ENCODE measurements at places on chromosomes 1 and 21.

DNA sequence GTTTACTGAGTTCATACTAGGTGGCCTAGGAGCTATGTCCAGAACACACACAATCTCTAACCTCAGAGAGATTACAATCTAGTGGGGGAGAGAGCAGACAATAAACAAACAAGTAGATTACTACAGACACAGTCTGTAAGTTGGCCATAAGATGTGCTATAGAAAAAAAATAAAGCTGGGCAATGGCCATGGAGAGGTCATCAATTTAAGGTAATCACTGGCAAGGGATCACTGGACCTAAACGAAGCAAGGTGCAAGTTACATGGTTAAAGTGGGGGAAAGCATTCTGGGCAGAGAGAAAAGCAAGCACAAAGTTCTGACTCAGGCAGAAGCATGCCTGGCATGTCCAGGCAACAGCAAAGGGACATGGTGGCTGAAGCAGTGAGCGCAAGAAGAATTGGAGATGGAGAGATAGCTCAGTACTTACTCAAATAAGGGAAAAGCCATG is 147.0 kb downstream of the RERE start:
- DNase-seq, result no peak
- H3K27me3 ChIP-seq, result no peaks in the 10 kb centered on the region
- peaks cover 47% of the 10 kb centered on the region for H3K4me1 ChIP-seq

- peak overlapping the region; percentile 57 for H3K27ac ChIP-seq
- no peak overlapping the region for H3K4me3 ChIP-seq
- no peaks in the 10 kb centered on the region for H3K36me3 ChIP-seq
- no peak for DNase-seq
Observed at GRCh38 chr1:66403007-66403731, 130.8 kb upstream of the SGIP1 start.

DNA sequence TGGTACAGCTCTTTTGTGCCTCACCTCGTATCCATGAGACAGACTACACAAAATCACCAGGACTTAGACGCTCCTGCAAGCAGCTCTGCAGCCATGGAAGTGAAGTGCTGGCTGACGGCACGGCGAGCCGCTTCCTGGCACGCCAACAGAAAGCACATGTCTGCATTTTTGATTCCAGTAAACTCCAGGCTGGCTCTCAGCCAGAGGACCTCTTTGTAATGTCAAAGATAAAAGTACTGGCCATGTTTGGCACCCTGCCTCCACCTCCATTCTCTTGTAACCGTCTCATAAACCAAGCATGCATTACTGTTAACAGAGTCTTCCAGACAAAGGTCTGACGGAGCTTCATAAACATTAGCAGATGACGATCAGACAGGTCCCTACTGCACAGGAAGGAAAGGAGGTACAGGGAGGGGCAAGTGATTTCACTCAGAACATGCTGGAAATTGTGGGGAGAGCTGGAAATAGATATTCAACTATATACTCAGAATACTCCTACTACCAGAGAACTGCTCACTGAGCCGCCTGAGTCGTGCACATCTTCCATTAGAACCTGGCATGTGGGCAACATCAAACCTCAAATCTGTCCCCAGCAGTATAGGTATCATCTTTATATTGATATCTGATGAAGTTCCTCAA is 632.0 kb downstream of the SMYD3 start:
- no peak overlapping the region for H3K27ac ChIP-seq
- no peaks in the 10 kb centered on the region for H3K27me3 ChIP-seq
- H3K4me3 ChIP-seq, result no peak overlapping the region
- DNase-seq, result peak; percentile 89
- H3K36me3 ChIP-seq, result no peaks in the 10 kb centered on the region
- H3K4me1 ChIP-seq, result peaks cover 20% of the 10 kb centered on the region

DNA sequence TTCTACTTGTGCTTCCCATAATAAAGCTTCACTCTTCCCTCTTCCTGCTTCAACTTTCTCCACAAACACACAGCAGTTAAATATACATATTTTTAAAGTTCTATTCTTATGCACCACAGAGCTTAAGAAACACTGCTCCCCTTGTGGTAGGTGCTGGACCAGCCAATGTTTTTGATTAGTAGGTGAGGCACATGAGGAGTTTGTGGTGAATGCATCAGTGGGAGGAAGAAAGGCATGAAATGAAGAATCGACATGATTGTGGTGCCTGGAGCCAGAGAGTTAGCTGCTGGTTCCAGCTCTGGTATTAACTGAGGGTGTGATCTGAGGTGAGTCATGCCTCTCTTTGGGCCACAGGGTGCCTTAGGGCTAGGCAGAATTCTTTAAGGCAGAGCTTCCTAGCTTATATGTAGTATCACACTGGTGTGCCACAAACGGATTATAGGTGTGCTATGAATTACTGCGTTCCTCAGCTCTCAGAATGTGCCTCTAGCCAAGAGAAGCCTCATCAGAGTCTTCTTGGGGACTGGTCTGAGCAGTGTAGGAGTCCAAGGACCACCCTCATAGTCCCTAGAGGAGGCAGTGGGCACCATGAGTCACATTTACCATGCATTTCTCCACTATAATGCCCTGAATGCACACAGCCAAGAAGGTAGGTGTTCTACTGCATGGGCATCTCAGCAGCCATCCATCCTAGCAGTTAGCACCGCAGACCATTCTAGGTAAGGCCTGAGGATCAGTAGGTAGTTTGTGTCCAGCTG is 97.4 kb upstream of the SGIP1 start:
- no peaks in the 10 kb centered on the region for H3K36me3 ChIP-seq
- no peaks in the 10 kb centered on the region for H3K27me3 ChIP-seq
- no peak for DNase-seq
- no peak overlapping the region for H3K27ac ChIP-seq
- no peaks in the 10 kb centered on the region for H3K4me1 ChIP-seq

GRCh38 chr1:79657951-79658658 is 651.6 kb upstream of the ADGRL4 start:
- no peaks in the 10 kb centered on the region for H3K36me3 ChIP-seq
- no peak overlapping the region for H3K27ac ChIP-seq
- H3K27me3 ChIP-seq, result no peaks in the 10 kb centered on the region
- DNase-seq, result no peak
- no peaks in the 10 kb centered on the region for H3K4me1 ChIP-seq

DNA sequence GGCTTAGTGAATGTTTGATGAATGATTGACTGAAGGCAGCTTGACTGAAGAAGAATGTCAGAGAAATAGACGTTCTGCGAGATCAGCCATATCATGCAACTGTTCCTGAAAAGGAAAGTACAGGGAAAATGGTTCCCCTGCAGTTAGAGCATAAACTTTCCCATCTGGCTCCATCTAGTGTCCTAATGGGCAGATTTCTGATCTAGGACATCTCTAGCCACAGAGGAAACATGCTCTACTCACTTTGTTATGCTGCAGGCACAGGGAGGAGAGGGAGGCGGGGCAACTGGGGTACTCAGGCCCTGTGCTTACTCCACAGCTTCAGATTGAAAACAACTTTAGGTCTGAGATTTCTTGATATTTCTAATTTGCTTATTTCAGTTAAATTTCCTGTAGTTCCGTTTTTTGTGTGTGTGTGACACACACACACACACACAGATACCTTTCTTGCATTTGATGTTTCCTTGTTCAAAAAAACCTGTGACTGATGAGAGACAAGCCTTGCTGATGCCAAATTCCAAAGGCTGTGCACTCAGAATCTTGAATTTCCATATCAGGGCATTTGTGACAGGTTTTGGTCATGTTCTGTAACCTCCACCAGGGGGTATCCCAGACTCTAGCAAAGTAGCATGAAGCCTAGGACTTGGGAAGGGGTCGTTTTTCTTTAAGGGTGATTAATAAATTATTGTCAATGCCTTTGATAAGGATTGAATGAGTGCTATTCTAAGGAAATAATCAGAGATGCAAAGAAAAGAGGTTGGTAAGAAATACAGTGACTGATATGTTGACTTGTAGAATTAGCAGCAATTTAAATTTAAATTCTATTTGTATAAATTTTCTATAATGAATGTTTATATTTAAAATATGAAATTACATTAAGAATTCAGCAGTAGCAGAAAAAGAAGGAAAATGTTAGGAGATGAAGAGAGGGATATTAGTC is 139.7 kb upstream of the BEND5 start:
- no peak overlapping the region for H3K27ac ChIP-seq
- H3K36me3 ChIP-seq, result no peaks in the 10 kb centered on the region
- no peak overlapping the region for H3K4me3 ChIP-seq
- no peaks in the 10 kb centered on the region for H3K4me1 ChIP-seq
- no peak for DNase-seq

DNA sequence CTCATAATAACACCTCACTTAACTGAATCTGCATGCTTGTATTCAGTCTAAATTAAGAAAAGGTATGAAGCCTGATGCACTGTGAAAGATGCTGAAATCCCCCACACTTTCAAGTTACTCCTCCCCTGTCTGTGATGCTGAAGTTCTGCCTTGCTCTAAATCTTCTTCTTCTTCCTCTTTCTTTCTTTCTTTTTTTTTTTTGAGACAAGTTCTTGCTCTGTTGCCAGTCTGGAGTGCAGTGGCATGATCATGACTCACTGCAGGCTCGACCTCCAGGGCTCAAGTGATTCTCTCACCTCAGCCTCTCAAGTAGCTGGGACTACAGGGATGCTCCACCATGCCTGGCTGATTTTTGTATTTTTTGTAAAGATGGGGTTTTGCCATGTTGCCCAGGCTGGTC is 231.0 kb upstream of the B3GALT2 start:
- H3K4me3 ChIP-seq, result no peak overlapping the region
- H3K36me3 ChIP-seq, result no peaks in the 10 kb centered on the region
- no peak for DNase-seq
- H3K27ac ChIP-seq, result no peak overlapping the region
- peaks cover 6% of the 10 kb centered on the region for H3K4me1 ChIP-seq
- H3K27me3 ChIP-seq, result no peaks in the 10 kb centered on the region

DNA sequence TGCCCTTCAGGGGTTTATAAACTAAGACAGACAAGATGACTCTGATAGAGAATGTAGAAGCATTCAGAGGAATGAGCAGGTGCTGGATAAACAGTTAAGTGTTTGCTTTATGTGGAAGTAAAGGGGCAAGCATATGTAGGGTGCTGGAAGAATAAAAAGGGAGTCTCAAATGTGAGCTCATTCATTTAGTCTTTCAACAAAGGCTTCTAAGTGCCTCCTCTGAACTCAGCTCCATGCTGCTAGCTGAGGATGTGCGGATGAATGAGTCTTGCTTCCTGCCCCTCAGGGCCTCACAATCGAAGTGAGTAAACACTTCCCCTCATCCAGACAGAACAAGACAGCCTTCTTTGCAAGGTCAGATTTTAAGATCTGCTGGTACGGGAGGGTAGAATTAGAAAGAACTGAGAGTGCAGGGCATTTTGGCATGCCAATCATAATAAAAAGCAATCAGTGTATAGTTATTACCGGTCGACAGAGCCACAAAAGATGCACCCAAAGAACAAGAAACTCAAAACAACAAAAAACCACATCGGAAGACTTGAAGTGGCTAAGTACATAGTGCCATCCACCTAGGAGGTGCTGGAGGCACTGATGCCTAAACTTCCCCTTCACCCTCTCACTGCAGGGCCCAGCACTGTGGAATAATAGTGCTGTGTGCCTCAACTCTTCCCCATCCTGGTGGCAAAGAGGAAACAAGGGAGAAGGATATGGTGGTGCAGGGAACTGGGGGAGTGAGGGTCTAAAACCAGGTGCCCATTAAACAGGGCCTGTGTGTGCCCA is 69.8 kb downstream of the TNR start:
- H3K4me3 ChIP-seq, result no peak overlapping the region
- H3K36me3 ChIP-seq, result no peaks in the 10 kb centered on the region

- no peaks in the 10 kb centered on the region for H3K27me3 ChIP-seq
- DNase-seq, result no peak
- H3K4me3 ChIP-seq, result no peak overlapping the region
- H3K27ac ChIP-seq, result no peak overlapping the region
Observed at GRCh38 chr1:243397613-243398321, 141.9 kb downstream of the SDCCAG8 start.

GRCh38 chr1:153794624-153795329 is 19.6 kb downstream of the SLC27A3 start:
- DNase-seq, result no peak
- H3K27me3 ChIP-seq, result no peaks in the 10 kb centered on the region
- H3K4me3 ChIP-seq, result no peak overlapping the region
- H3K36me3 ChIP-seq, result no peaks in the 10 kb centered on the region
- peaks cover 4% of the 10 kb centered on the region for H3K4me1 ChIP-seq

DNA sequence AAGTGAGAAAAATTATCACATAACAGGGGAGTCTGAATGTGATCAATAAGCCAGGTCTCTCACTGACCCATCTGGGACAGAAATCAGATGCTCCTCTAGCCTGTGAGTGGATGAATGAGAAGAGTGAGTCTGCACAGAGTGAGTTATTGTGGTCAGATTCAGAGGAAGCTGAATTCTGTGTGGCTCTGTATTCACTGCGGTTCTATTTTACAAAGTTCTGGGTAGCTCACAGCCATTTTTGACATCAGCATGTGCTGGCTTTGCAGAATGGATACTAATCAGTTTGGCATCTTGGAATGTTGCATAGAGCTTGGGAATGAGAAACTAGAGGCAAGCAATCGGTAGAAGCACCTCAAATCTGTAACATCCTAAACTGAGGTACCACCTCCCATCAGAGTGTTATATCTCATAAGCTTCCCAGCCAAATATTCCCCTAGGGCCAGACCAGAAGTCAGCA is 3.8 kb downstream of the COLGALT2 start:
- H3K4me3 ChIP-seq, result no peak overlapping the region
- H3K27ac ChIP-seq, result peak overlapping the region; percentile 35
- no peaks in the 10 kb centered on the region for H3K27me3 ChIP-seq
- no peak for DNase-seq
- no peaks in the 10 kb centered on the region for H3K36me3 ChIP-seq

GRCh38 chr1:234250747-234251146 is 122.5 kb upstream of the COA6 start:
- DNase-seq, result no peak
- no peak overlapping the region for H3K4me3 ChIP-seq
- H3K4me1 ChIP-seq, result no peaks in the 10 kb centered on the region
- no peak overlapping the region for H3K27ac ChIP-seq
- no peaks in the 10 kb centered on the region for H3K36me3 ChIP-seq

- DNase-seq, result no peak
- H3K4me3 ChIP-seq, result no peak overlapping the region
- no peaks in the 10 kb centered on the region for H3K36me3 ChIP-seq
- H3K27me3 ChIP-seq, result no peaks in the 10 kb centered on the region
- H3K4me1 ChIP-seq, result no peaks in the 10 kb centered on the region
Observed at GRCh38 chr1:69122373-69122772, 445.3 kb upstream of the LRRC7 start.

- no peak overlapping the region for H3K4me3 ChIP-seq
- no peaks in the 10 kb centered on the region for H3K27me3 ChIP-seq
- no peak overlapping the region for H3K27ac ChIP-seq
- DNase-seq, result no peak
- no peaks in the 10 kb centered on the region for H3K4me1 ChIP-seq
Observed at GRCh38 chr1:4611563-4612341, 42.7 kb upstream of the AJAP1 start.

- H3K36me3 ChIP-seq, result no peaks in the 10 kb centered on the region
- no peak for DNase-seq
- no peak overlapping the region for H3K4me3 ChIP-seq
- H3K27me3 ChIP-seq, result no peaks in the 10 kb centered on the region
Observed at GRCh38 chr1:199157494-199157893, 518.7 kb downstream of the PTPRC start.

GRCh38 chr1:120178799-120179756 is 2.8 kb upstream of the SEC22B start:
- H3K4me3 ChIP-seq, result no peak overlapping the region
- peak overlapping the region; percentile 64 for H3K27ac ChIP-seq
- peaks cover 14% of the 10 kb centered on the region for H3K4me1 ChIP-seq
- H3K36me3 ChIP-seq, result no peaks in the 10 kb centered on the region
- DNase-seq, result no peak
- H3K27me3 ChIP-seq, result no peaks in the 10 kb centered on the region

- no peak overlapping the region for H3K4me3 ChIP-seq
- DNase-seq, result no peak
- no peak overlapping the region for H3K27ac ChIP-seq
- no peaks in the 10 kb centered on the region for H3K36me3 ChIP-seq
- H3K4me1 ChIP-seq, result no peaks in the 10 kb centered on the region
Observed at GRCh38 chr1:57638239-57638638, 214.4 kb upstream of the DAB1 start.
